ENCODE measurements at places on chromosomes 4 and X. TPM values are rescaled to one million over a fixed set of nuclear protein-coding genes. Genes with fewer than 3 reads are reported as not detected.

AMBN gene
- not detected for total RNA-seq

IL15 gene
- total RNA-seq = 11.5 TPM

CENPU gene
- total RNA-seq = 5.2 TPM

MAGEA2B gene
- not detected for total RNA-seq

MAGEA10 gene
- not detected for total RNA-seq

ZNF157 gene
- total RNA-seq = not detected

FAT1 gene
- 47.1 TPM for total RNA-seq

RHOH gene
- 2.9 TPM for total RNA-seq

SAGE1 gene
- total RNA-seq = not detected

MUC7 gene
- total RNA-seq = not detected

PI4K2B gene
- 13.0 TPM for total RNA-seq

SEC24D gene
- total RNA-seq = 24.1 TPM

MSX1 gene
- 31.4 TPM for total RNA-seq

C4orf50 gene
- 0.49 TPM for total RNA-seq

WAS gene
- total RNA-seq = 4.4 TPM

NAA11 gene
- not detected for total RNA-seq

FMR1NB gene
- total RNA-seq = not detected

TGIF2LX gene
- total RNA-seq = not detected

COL4A5 gene
- total RNA-seq = 36.3 TPM

SUV39H1 gene
- 2.2 TPM for total RNA-seq

HELQ gene
- 14.2 TPM for total RNA-seq

DDX53 gene
- total RNA-seq = not detected

PABPC4L gene
- 3.7 TPM for total RNA-seq

ETNPPL gene
- not detected for total RNA-seq

SCML2 gene
- 2.2 TPM for total RNA-seq

TKTL1 gene
- not detected for total RNA-seq

BMP15 gene
- total RNA-seq = not detected

ZFP92 gene
- 0.25 TPM for total RNA-seq

CNOT6L gene
- 22.1 TPM for total RNA-seq

GPR119 gene
- total RNA-seq = not detected

ABCE1 gene
- 47.1 TPM for total RNA-seq

SH2D1A gene
- total RNA-seq = 0.74 TPM

AP1AR gene
- total RNA-seq = 28.2 TPM

TDO2 gene
- not detected for total RNA-seq

ADGRG4 gene
- 0.25 TPM for total RNA-seq

GPRASP1 gene
- 12.8 TPM for total RNA-seq

PCSK1N gene
- 15.0 TPM for total RNA-seq

MAGEB10 gene
- not detected for total RNA-seq

SPATA4 gene
- not detected for total RNA-seq
